CD4-positive, alpha-beta T cell treated with Interleukin-12 subunit alpha and Interleukin-12 subunit beta, for 1 hour (primary cell): ENCODE measurements at places on chromosomes 16 and 17.

DNA sequence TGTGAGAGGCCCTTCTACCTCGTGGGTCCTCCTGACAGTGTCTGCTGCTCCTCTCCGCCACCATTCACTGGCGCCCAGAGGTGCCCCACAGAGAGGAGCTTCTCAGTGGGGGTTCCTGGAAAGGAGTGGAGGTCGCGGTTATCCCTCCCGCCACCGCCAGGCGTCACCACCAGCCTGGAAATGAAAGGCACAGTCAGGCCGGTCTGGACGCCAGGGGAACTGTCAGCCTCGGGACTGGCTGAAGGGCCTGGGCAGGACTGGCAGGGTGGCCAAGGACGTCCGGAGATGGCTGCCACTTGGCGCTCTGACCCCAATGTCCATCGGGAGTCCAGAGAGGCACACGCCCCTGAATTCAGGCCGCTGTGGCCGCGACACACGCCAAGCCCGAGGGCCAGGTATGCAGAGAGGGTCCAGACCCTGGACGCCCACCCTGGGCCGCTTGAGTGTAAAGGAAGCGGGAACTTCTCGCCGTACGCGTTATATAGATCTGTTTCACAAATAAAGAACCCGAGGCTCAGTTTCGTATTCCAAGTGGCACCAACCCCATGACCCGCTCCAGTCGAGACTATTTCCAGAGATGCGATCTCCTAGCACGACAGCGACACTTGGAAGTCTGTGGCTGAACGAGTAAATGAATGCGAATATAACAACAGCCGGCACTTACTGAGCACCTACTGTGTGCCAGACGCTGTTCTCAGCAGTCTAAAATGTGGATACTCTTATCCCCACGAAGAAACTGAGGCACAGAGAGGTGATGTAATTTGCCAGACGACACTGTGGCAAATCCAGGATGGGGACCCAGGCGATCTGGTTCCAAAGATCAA, 7.6 kb upstream of the NXPH3 start:
- DNase-seq: peak; percentile 84

GRCh38 chr17:58332778-58333735, 4.5 kb upstream of the TSPOAP1 start:
- DNase-seq: peak; percentile 57

DNA sequence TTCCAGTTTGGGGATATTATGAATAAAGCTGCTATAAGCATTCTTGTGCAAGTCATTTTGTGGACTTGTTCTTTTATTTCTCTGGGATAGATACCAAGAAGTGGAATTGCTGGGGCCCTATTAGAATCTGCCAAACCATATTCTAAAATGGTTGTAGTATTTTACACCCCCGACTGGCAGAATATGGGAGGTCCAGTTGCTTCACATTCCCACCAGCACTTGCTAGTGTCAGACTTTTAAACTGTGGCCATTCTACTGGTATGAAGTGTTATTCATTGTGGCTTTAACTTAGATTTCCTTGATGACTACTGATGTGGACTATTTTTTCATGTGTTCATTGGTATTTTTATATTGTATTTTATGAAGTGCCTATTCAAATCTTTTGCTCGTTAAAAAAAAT, 18.1 kb upstream of the NUP93 start:
- DNase-seq: no peak

DNA sequence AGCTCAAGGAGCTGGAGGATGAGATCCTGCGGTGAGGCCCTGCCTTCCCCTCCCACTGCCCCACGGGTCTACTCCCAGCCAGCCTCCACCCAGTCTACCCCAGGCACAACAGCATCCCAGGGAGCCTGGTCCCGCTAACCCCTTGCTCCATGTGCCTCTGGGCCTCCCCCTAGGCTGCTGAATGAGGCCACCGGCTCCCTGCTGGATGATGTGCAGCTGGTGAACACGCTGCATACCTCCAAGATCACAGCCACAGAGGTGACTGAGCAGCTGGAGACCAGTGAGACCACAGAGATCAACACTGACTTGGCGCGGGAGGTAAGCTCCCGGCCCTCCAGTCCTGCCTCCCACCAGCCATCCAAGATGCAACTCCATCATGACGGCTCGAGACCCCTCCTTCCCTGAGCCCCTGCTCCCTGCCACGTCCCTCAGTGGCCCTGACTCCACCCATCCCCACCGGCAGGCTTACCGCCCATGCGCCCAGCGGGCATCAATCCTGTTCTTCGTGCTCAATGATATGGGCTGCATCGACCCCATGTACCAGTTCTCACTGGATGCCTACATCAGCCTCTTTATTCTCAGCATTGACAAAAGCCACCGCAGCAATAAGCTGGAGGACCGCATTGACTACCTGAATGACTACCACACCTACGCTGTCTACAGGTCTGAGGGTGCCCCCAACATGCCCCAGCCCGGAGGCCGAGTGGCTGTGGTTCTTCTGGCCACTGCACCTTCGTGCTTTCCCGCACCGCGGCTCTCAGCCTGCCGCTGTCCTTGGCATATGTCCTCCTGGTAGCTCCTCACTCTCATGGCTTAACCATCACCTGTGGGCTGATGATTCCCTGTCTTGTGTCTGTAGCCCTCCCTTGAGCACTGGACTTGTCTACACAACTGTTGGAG, 15.0 kb upstream of the KDM6B start:
- DNase-seq: no peak

DNA sequence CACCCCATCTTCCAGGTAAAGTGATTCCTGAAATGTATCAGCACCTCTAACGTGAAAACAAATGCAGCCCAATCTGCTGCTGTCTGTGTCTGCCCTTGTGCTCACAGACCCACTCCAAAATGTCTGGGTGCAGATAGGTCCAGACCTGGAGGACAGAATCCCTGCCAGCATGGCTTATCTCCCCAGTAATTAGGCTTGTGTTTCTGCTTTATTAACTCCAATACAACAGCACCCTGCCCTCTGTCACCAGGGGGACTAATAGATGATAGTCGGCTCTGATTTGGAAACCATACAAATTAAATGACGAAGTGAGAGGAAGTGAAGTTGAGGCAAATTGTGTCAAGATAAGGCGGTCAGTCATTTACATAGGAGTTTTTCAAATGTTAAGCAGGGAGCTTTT, 608.3 kb upstream of the SALL1 start:
- no peak for DNase-seq

DNA sequence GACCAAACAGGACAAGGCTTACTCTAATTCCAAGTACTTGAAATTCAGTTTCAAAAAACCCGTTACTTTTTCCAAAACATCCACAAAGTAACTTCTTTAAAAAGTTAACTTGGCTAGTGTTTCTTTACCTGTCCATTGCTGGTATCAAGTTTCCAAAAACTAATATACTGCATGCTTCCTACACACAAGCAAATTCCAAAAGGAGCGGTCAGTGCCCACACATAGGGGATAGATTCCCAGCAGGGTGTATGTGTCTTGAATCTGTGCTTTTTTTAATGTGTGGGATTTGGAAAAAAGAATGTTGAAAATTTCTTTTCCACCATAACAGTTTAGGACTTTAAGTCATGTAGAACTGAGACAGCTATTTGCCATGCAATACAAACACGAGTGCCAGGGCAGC, 367.8 kb upstream of the SOX9 start:
- no peak for DNase-seq

GRCh38 chr17:36461330-36462110, 25.0 kb upstream of the ZNHIT3 start:
- DNase-seq: no peak

DNA sequence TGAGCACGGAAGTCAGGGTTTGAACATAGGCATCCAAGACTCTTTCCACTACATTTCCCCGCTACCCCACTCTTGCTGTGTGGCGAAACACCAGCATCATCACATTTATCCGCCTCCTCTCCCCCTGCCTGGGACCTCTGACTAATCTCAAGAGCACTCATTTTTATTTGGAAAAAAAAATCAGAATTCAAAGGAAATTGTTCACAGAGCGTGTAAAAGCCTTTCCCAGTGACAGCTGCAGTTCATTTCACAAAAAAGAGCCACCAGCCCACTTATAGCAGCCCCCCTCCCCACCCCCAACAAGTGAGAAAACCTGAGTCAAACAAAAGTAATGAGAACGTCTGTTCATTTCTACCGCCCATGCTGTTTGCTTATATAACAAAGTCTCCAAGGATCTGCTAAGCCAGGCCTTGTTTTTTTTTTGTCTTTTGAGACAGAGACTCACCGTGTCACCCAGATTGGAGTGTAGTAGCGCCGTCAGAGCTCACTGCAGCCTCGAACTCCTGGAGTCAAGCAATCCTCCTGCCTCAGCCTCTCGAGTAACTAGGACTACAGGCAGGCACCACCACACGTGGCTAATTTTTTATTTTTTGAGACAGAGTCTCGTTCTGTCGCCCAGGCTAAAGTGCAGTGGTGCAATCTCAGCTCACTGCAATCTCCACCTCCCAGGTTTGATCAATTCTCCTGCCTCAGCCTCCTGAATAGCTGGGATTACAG, 48.3 kb upstream of the HAPSTR1 start:
- no peak for DNase-seq

DNA sequence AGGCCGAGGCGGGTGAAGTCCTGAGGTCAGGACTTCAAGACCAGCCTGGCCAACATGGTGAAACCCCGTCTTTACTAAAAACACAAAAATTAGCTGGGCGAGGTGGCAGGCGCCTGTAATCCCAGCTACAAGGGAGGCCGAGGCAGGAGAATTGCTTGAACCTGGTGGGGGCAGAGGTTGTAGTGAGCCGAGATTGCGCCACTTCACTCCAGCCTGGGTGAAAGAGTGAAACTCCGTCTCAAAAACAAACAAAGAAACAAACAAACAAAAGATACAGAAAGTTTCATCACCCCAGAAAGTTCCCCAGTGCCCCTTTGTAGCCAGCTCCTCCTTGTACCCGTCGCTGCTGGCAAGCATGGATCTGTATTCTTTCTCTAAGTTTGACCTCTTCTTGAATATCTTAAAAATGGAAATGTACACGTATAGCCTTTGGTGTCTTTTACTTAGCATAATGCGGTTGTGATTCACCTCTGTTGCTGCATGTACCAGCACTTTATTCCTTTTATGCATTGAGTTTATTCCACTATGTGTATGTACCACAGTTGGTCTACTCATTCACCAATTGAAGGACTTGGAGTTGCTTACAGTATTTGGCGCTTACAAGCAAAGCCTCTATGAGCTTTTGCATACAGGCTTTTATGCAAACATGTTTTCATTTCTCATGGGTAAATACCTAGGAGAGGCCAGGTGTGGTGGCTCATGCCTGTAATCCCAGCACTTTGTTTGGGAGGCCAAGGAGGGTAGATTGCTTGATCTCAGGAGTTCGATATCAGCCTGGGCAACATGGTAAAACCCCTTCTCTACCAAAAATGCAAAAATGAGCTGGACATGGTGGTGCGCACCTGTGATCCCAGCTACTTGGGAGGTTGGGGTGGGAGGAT, 87.5 kb upstream of the CLEC18A start:
- DNase-seq: no peak

- DNase-seq: no peak
Measured at GRCh38 chr17:21522755-21523336, 146.7 kb downstream of the KCNJ12 start.

GRCh38 chr17:20035501-20035900, 26.3 kb downstream of the SPECC1 start:
- DNase-seq: no peak

- DNase-seq: no peak
Measured at GRCh38 chr16:67350324-67350723, 23.7 kb downstream of the LRRC36 start.

DNA sequence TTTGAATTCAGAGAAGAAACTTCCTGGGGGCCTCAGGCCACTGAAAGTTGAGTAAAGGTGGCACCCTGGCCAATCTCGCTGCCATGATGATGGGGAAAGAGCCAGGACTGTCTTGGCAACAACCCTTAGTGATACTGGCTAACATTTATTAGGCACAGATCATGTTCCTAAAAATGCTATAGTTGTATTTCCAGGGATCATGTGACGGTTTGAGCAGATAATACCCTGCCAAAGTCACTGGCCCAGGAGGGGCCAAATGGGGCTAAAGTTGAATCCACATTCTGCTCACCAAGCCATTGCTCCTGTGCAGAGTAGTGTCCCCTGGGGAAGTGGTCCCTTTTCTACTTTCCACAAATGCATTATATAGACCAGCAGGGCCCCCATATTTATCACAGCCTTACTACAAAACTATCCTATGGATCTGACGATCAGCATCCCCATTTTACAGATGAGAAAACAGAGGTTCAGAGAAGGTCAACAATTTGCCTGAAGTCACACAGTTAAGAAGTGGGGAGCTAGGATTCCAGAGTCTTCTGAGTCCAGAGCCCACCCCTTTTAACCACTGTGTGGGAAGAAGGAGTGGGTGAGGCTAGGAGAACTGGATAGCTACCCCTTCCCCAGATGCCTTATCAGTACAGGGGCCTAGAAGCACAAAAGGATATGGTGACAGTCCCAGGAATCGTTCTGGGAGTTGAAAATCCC, 300.0 kb upstream of the IRX3 start:
- DNase-seq: no peak

- DNase-seq: peak; percentile 9
Measured at GRCh38 chr17:27532269-27533263, 76.3 kb downstream of the KSR1 start.

- no peak for DNase-seq
Measured at GRCh38 chr16:50259334-50260205, 6.8 kb upstream of the ADCY7 start.
